Inflammatory macrophage treated with lipopolysaccharide for 1 hour (primary cell): ENCODE measurements at places on chromosomes 7 and 10.

- DNase-seq: peak; percentile 49
Observed at GRCh38 chr10:102406815-102407214, 11.3 kb downstream of the NFKB2 start.

DNA sequence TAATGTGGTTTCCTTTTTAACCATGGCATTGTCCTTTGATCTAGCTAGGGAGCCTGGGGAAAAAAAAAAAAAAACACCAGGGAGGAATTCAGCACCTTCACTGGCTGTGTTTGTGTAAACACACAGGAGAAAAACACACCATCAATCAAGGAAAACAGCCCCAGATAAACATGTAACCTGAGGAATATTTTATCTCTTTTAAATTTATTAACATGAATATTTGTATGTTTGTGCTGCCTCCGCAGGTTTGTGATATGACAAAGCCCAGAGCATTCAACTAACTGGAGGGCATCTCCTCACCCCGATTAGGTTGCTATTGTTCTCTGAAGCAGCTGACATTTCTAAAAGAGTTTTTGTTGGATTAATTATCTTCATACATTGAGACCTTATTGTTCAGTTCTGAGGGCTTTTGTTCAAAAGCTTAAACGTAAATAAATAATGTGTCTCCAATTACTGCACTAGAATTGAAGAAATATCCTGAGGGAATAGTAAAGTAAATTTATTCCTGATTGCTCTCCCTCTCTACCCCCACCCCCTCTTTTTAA is 89.4 kb upstream of the SEMA3E start:
- no peak for DNase-seq

GRCh38 chr10:93916257-93917063 is 22.7 kb downstream of the SLC35G1 start:
- no peak for DNase-seq

DNA sequence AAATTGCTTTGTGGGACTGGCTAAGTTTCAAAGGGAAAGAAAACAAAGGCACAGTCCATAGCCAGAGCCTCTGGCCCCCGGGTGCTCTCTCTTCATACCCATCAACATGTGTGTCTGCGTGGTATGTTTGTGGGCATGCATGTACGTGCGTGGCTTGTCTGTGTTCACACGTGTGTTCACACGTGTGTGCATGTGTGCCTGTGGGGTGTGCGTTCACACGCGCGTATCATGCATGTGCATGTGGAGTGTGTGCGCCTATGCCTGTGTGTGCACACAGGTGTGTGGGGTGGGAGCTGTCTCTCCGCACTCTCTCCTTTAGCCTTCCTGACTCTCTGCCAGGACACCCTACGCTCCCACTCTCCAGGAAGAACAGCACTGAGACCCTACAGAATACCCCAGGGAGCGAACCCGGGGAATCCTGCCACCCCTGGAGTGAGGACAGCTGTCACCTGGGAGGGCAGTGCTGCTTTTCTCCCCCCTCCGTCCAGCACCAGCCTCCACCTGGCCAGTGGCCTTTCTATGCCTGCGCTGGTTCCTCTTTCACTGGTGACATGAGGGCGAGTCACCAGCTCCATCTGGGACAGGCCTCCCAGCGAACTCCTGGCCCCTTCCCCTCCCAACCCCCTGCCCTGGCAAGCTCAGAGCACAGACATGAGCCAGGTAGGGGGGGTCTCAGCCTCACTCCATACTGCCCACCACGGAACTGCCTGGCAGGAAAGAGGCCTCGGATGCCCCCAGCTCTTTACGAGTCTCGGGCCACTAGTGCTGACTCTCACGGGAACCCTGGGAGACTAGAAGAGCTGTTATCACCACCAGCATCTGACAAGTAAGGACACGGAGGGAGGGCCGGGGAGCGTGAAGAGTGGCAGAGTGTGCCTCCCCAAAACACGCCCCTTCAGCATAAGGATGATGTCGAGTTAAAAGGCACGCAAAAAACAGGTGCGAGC is 16.5 kb downstream of the WDR86 start:
- no peak for DNase-seq

DNA sequence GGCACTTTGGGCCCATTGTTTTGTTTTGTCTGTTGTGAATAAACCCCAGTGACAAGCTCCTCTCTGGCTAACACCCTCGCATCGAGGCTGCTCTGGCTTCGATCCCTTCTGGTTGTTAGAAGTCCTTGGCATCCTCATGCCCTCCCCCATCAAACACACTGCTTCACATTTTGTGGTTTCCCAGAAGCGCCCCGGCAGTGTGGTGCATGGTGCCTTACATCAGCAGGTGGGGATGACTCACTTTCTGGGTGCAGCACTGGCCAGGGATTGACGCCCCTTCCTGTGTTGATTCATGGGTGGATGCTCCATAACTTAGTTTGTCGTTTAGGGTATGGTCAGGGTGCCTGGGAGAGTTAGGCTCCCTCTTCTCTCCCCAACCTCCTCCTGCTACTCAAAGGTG is 51.4 kb downstream of the PLPP4 start:
- DNase-seq: no peak

DNA sequence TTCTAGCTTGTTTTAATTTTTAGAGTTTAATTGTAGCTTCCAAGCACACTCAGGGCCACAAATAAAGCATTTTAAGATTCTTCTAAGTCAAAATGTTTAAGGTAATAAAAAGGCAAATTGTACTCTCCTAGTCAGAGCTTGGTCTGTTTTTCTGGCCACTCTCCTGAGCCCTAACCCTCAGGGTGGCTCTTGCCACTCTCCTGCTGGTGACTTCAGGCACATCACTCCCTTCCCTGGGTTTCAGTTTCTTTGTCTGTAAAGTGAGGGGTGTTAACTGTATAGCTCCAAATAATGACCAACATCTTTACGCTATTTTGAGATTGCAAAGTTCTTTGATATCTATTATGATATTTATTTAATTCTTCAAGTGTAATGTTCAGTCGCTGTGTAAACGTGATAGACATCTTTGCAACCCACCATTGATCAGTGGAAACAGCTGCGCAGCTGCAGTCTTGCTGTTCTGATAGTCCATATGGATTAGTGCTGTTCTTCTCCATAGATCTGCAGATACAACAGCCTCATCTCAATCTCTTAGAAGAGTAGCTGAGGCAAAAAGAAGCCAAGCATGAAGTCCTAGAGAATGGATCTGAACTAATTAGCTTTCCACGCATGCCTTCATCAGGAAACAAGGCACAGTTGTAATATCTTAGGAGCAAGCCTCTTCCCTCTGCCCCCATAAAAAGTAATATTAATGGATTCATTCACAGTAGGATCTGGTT is 189.9 kb downstream of the PLPP4 start:
- DNase-seq: no peak

GRCh38 chr10:17085011-17085725 is 44.4 kb downstream of the CUBN start:
- DNase-seq: no peak
